ENCODE measurements at places on chromosomes 6 and 20. TPM values are rescaled to one million over a fixed set of nuclear protein-coding genes. Genes with fewer than 3 reads are reported as not detected.

Gene EFCAB8
- total RNA-seq, result 0.77 TPM

Gene PRPH2
- 0.09 TPM for total RNA-seq

Gene PSORS1C2
- not detected for total RNA-seq

Gene ATP9A
- 1.1 TPM for total RNA-seq

Gene DEF6
- 216 TPM for total RNA-seq

Gene PDRG1
- total RNA-seq, result 13.4 TPM

Gene PDE7B
- total RNA-seq, result 0.14 TPM

Gene HLA-DQA1
- 4.6 TPM for total RNA-seq

Gene GMDS
- 34.3 TPM for total RNA-seq

Gene UBD
- not detected for total RNA-seq

Gene ENPP1
- 0.23 TPM for total RNA-seq

GRCh38 chr20:1897965-1898464, 2.8 kb downstream of the SIRPA start:
- peaks cover 41% of the 10 kb centered on the region for H3K27me3 ChIP-seq
- no peak overlapping the region for H3K4me3 ChIP-seq
- H3K36me3 ChIP-seq, result no peaks in the 10 kb centered on the region
- peaks cover 2% of the 10 kb centered on the region for H3K4me1 ChIP-seq

DNA sequence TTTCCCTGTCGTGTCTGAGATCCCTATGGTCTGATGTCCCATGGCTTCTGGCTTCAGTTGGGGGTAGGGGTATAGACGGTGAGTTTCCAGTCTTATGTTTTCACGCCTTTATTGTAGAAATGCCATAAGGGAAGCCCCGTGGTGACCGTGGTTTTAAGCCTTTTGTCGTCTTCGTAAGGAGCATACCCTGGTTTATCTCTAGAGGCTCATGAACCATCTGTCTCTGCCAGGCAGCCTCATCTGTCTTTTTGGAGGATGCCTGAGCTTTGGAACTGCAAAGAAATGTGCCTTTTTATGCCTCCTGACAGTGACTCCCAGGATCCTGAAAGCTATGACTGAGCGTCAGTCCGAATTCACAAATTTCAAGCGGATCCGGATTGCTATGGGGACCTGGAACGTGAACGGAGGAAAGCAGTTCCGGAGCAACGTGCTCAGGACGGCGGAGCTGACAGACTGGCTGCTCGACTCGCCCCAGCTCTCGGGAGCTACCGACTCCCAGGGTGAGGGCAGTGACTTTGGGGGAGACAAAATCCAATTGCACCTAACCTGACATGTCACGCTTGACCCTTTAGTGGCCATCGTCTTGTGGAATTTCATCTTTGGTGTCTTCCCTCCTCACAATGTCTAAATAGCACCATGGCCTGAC, 84.6 kb downstream of the SYNJ2 start:
- no peak for DNase-seq
- no peaks in the 10 kb centered on the region for H3K27me3 ChIP-seq
- H3K36me3 ChIP-seq, result peaks cover 20% of the 10 kb centered on the region
- no peak overlapping the region for H3K4me3 ChIP-seq

GRCh38 chr20:3658019-3658715, 5.0 kb downstream of the GFRA4 start:
- H3K27me3 ChIP-seq, result peaks cover 49% of the 10 kb centered on the region
- no peak overlapping the region for H3K27ac ChIP-seq
- H3K4me3 ChIP-seq, result no peak overlapping the region
- no peak for DNase-seq
- H3K36me3 ChIP-seq, result no peaks in the 10 kb centered on the region

DNA sequence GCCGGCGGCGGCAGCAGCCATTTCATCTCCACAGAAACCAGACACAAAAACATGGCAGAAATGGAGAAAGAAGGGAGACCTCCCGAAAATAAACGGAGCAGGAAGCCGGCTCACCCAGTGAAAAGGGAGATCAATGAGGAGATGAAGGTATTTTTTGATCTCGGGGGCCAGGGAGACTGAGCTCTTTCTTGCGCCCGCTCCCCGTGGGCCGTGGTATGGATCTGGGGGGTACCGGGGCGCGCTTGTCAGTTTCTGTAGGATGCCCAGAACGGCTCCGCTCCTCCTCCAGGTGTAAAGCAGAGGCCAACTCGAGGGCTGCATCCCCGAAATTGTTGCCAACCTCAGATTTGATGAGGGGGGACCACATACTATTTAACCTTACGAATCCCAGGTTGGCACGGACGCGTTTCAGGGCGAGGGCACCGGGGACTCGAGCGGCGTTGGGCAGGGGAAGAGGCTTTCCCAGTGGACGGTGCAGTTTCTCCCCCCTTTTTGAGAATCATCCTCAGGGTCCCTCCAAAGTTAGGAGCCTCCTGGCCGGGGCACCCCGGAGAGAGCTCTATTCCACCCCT, 735 bp downstream of the SOBP start:
- H3K36me3 ChIP-seq, result no peaks in the 10 kb centered on the region
- no peak overlapping the region for H3K27ac ChIP-seq
- no peak for DNase-seq
- H3K27me3 ChIP-seq, result peaks cover 34% of the 10 kb centered on the region

DNA sequence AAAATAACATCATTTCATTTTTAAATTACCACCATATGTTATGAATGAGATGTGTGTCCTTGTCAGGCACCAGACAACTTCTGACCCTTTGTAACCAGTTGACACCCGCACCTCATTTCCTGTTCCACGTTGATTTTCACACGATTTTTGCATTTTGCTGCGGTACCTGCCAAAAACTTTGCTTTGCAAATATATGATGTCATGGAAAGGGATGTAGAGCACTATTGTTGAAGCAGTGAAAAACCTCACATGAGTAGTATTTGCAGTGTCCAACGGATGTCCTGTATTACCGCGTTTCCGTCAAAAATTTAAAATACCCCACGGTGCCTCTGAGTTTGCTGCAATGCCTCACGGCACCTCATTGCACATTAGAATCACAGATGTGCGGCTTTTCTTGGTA, 115.6 kb downstream of the MTHFD1L start:
- no peak overlapping the region for H3K27ac ChIP-seq
- H3K27me3 ChIP-seq, result no peaks in the 10 kb centered on the region
- H3K36me3 ChIP-seq, result peaks cover 9% of the 10 kb centered on the region
- DNase-seq, result no peak
- H3K4me3 ChIP-seq, result no peak overlapping the region

DNA sequence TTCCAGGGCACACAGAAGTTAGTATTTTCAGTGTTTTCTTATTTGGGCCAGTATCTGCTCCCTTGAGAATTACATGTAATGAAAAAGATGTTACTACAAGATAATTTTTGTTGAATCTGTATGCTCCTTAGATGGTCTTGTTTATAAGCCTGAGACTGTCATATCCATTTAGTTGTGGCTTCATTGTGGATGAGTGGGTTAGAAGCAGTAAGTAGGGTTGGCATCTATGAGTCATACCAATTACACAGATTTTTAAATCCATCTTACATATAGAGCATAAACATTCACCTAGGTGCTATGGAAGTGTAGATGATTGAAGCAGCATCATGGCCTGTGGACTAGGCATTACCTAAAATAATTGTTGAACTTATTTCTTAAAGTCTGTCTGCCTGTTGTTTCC, 13.5 kb upstream of the BAG2 start:
- H3K27me3 ChIP-seq, result no peaks in the 10 kb centered on the region
- peaks cover 27% of the 10 kb centered on the region for H3K36me3 ChIP-seq
- DNase-seq, result no peak
- no peak overlapping the region for H3K27ac ChIP-seq
- peaks cover 3% of the 10 kb centered on the region for H3K4me1 ChIP-seq

DNA sequence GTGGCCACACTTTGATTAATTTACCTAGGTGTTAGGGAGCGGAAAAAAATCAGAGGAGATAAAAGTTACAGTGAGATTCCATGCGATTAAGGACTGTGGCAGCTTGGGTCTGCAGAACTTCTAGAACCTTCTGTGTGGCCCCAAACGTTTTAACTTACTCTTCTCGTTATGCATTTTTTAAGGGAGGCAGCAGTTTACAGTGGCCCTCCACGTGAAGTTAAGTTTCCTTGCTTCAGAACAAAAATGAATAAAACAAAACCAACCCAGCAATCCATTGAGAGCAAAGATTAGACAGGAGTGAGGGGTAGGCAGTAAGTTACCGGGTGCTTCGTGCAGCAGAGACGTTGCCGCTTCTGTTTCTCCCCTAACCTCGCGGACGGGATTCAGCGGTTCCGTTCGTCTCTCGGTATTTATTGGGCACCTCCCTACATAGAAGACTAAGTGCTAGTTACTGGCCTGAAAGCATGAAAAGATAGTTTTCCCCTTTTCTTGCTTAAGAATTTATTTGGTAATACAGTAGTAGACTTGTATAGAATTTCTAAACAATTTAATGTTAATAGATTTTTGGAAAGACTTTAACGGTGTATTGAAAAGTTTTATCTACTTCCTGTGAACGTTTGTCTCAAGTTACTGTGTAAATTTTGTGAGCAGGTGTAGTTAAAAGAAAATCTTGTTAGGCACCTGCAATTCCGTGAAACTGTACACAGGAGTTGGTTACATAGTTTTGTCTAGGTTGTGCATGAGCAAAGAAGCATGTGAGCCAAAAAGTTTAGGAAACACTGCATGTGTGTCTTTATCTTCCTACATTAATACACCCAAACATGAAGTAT, 1.1 kb downstream of the BAG2 start:
- peak; percentile 36 for DNase-seq
- no peaks in the 10 kb centered on the region for H3K27me3 ChIP-seq
- peaks cover 6% of the 10 kb centered on the region for H3K36me3 ChIP-seq
- peaks cover 40% of the 10 kb centered on the region for H3K4me1 ChIP-seq
- peak overlapping the region; percentile 91 for H3K27ac ChIP-seq
- peak overlapping the region; percentile 98 for H3K4me3 ChIP-seq

DNA sequence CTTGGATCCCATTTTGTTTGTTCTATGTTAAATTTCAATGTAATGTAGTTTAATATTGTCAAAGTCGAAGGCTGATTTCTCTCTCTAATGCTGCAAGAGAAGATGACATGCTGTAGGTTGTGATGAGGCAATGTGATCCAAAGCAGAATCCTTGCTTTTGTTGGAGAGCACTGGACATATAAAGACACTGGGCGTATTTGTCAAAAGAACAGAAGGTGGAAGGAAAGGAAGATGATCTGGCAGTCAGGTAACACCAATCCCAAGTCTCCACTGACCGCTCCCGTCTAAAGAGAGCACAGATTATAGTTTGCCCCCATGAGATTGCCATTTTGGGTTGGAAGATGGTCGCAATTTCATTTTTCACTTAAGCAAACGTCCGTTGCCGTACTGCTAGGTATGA, 935 bp upstream of the RFX6 start:
- no peak for DNase-seq
- H3K4me3 ChIP-seq, result peak overlapping the region; percentile 0

DNA sequence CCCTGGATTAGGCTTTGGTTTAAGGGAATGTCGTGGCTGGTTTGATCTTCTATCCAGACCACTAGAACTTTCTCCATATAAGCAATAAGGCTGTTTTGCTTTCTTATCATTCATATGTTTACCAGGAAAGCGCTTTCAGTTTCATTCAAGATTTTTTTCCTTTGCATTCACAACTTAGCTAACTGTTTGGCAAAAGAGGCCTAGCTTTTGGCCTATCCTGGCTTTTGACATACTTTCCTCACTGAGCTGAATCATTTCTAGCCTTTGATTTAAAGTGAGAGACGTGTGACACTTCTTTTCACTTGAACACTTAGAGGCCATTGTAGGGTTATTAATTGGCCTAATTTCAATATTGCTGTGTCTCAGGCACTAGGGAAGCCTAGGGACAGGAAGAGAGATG, 1.7 kb upstream of the FAM50B start:
- H3K4me1 ChIP-seq, result peaks cover 13% of the 10 kb centered on the region
- DNase-seq, result no peak
- peaks cover 1% of the 10 kb centered on the region for H3K36me3 ChIP-seq
- H3K27ac ChIP-seq, result no peak overlapping the region

DNA sequence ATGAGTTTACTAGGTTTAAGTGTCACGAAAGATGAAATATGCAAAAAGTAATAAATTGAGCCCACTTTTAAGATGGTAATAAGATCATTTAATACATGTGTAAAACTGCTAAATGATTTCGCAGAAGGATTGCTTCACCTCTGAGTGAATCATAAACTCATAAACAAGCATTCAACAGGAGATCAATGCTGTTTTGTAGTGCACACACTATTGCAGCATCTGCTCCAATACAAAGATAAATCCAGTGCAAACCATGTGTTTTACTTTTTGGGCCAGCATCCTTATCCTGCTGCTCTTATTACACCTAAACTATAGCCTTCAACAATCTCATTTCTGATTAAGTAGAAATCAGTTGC, 400.1 kb downstream of the NKAIN2 start:
- no peaks in the 10 kb centered on the region for H3K27me3 ChIP-seq
- no peak overlapping the region for H3K4me3 ChIP-seq
- H3K4me1 ChIP-seq, result no peaks in the 10 kb centered on the region
- H3K27ac ChIP-seq, result no peak overlapping the region

GRCh38 chr20:35845561-35845960, 73.7 kb downstream of the PHF20 start:
- H3K27me3 ChIP-seq, result no peaks in the 10 kb centered on the region
- H3K27ac ChIP-seq, result no peak overlapping the region
- no peak overlapping the region for H3K4me3 ChIP-seq
- peaks cover 42% of the 10 kb centered on the region for H3K36me3 ChIP-seq
- peaks cover 15% of the 10 kb centered on the region for H3K4me1 ChIP-seq

DNA sequence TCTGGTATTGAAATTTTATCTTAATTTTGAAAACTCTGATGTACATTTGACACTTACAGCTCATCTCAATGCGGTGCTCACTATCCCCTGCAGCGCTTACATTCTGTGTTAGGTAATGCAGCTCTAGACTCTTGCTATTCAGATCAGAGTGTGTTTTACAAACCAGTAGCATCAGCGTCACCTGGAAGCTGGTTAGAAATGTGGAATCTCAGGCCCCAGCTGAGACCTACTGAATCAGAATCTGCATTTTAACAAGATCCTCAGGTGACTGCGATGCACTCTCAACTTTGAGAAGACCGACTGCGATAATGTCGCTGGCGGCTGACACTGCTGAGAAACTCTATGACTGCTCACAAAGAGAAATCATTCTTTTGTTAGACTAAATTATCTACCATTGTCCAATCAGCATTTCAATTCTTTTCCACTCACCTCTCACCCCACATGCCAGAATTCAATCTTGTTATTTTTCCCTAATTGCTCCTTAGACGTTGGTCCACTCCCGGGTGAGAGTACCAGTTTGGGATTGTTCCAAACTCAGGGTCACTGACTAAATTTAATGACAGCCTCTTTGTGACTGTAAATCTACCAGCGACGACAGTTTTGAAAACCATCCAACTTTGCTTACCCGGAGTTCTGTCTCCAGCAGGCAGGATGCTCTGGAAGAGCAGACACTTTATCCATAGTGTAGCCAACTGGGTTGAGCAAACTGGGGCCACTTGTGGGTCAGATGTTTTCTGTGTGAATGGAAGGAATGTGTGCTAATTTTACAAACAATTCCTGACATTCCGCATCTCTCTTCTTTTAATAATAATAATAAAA, 140.1 kb upstream of the BTBD3 start:
- no peaks in the 10 kb centered on the region for H3K36me3 ChIP-seq
- no peak overlapping the region for H3K4me3 ChIP-seq
- H3K27ac ChIP-seq, result no peak overlapping the region

GRCh38 chr6:45951321-45952167, 64.1 kb downstream of the CLIC5 start:
- peaks cover 3% of the 10 kb centered on the region for H3K27me3 ChIP-seq
- no peak overlapping the region for H3K4me3 ChIP-seq
- H3K27ac ChIP-seq, result no peak overlapping the region
- no peak for DNase-seq
